ENCODE measurements at places on chromosomes 13 and 19. TPM values are rescaled to one million over a fixed set of nuclear protein-coding genes. Genes with fewer than 3 reads are reported as not detected.
A peak's percentile ranks its signal among the peaks of the same experiment; 100 is the strongest.

GRCh38 chr13:38647312-38647711 is 39.6 kb upstream of the FREM2 start:
- no peak for DNase-seq

Gene CLEC17A
- total RNA-seq, result not detected

Gene ZNF844
- total RNA-seq, result 22.2 TPM

DNA sequence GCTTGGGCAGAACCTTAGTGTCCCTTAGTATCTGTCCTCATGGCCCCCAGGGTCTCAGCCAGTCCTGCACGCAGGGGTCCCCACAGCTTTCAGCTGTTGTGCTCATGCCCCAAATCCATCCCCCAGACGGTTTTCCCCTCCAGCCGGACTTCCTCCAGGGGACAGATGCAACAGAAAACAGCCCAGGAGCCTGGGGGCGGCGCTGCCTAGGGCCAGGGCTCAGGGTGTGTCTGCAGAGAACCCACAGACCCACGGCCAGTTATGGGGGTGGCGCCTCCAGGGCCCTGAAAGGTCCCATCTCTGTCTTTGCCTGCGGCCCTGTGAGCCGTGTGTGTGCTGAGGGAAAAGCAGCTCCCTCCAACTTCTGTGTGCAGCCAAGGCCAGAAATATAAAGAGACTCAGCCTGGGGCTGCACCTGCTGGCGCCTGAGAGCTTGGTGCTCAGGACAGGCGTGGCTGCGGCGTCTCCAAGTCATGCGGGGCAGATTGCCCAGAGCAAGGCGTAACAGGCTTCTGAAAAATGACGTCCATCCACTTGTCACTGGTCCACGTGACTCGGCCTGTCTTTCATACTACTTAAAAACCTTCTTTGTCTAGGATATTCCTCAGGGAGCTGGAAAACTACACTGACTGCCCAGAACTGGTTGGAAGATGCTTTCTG is 22.1 kb upstream of the F7 start:
- DNase-seq, result no peak

- no peak for DNase-seq
These were observed 6.4 kb downstream of the RFX2 start for GRCh38 chr19:6103894-6104293.

DNA sequence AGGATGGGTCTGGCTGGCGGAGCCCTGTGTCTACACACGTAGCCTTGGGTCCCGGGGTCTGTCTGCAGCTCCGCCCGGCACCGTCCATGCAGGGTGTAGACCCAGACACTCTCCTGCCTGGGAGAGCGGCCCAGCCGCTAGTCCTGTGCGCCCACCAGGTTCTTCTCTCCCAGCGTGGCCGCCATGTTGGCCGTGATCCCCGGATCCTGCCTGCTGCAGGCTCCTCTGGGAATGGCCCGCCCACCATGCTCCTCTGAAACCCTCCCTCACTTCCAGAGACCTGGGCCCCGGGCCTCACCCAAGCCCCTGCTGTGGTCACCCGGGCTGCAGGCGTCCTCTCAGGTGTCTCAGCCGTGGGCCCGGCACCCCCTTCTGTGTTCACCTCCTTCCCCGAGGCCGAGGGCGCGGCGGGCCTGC is 57.7 kb upstream of the MCF2L start:
- DNase-seq, result no peak

DNA sequence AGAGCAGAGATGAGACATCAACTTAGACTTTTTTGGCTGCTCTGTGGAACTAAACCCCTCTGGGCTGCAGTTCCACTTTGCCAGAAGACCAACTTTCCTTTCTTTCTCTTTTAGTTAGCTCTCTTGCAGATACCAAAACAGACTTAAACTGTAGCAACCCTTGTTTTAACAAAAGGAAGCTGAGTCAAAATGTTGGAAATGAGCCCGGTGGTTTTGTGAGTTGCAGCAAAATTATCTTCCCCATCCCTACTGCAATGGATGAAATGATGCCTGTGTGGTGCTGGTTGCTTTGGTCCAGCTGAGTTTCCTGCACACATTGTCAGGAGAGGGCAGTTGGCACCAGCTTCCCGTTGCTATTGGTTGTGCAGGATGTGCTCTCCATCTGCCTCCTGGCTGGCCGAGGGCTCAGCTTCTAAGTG is 115.3 kb downstream of the LRCH1 start:
- DNase-seq, result no peak

DNA sequence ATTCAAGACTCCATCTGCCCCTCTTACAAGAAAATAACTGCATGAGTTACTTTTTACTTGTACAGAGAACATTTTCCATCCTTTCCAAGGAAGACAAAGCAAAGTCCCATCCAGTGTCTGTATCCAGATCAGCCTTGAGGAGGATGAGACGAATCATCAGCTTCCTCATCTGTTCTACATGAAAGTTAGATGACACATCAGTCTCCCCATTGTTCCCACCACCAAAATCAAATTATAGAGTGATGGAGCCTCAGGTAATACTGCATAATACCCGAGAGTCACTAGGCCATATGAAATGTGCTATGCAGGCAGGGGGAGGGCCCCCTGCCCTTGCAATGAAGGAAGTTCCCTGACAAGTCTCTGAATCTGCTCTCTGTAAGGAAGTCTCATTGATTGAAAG is 1244.6 kb upstream of the SLC10A2 start:
- no peak for DNase-seq

GRCh38 chr13:30618186-30618929 is 638 bp downstream of the USPL1 start:
- peak; percentile 42 for DNase-seq

- no peak for DNase-seq
These were observed 229.1 kb upstream of the TSHZ3 start for GRCh38 chr19:31578326-31578725.

Gene DNASE2
- 10.4 TPM for total RNA-seq

- DNase-seq, result no peak
These were observed 67.3 kb upstream of the SACS start for GRCh38 chr13:23500849-23501248.

GRCh38 chr13:21898459-21898858 is 227.6 kb downstream of the FGF9 start:
- DNase-seq, result no peak

Gene ABHD8
- total RNA-seq, result 4.6 TPM

DNA sequence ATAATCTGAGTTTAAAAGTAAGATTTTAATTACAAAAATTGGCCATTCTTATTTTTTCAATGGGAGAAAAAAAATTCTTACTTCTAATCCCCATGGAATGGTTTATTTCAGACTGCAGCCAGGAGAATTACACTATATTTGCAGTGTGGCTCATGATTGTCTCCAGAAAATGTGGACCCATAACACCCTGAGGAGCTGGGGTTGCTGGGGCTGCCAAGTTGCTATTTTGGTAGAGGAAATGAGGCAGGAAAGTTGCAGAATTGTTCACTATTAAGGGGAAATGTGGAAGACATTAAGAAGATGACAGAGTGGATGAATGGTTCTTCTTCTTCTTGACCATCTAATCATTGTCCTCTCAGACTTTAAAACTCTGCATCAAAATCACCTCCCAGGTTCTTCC is 4.6 kb upstream of the SCEL start:
- DNase-seq, result no peak

- no peak for DNase-seq
These were observed 9.9 kb upstream of the MKNK2 start for GRCh38 chr19:2060884-2061494.

DNA sequence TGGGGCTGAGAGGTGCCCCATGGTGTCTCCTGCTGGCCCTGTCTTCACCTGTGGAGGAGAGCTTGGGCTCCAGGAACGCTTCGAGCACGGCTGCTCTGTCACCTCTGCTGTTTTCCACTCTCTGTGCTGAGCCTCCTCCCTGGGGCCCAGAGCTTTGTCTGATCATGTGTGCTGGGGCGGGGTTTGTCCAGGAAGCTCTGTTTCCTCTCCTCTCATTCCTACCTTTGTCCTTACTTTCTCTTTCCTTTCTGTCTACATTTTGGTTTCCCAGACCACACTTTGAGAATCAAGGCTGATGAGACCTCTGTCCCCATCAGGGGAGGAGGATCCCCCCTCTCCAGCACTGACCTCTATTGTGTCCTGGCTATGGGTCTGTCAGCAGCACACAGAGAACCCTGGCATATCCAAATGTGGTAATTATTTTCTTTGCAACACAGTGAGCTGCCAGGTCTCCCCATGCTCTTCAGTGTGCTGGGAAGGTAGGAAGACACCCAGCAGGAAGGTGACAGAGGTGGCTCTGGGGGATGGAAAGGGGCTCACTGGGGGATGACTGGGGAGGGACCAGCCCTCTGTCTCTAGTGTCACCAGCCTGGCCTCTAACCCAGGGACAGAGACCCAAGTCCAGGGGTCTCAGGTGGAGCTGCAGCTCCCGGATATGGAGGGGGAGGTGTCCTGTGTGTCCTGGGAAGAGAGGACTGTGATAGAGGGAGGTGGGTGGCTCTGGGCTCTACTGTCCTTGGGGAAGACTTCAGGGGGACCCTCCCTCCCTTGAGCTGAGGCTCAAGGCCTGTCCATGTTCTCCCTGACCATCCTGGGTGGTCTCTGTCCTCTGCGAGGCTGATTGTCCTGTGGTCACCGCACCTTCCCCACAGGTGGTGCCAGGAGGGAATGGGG is at the start of gene CEACAM1:
Gene CEACAM1, minus strand, starts transcription at position 128 of the 894 bp plus-strand sequence. Its CDS starts 107 bp downstream, at position 21.
- DNase-seq, result peak; percentile 28

DNA sequence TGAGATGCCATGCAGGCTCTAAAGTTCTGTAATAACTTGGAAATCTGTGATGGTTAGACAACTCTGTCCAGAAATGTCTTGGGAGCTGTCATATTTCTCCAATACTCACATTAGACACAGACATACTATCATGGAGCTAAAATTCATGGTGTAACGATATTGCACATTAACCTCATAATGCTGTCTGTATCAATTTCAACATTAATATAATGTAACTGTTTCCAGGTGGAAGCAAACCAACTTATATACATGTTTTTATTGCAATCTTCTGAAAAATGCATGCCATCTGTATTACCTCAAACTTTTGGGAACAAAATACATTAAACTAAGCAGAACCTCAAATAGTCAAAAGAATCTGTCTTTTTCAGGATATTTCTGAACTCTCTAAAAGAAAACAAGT is 14.7 kb upstream of the SPART start:
- no peak for DNase-seq

GRCh38 chr19:35034588-35035382 is 4.5 kb downstream of the SCN1B start:
- no peak for DNase-seq

Gene SPTBN4
- total RNA-seq, result 0.59 TPM

GRCh38 chr13:50167224-50167947 is 152.1 kb downstream of the KCNRG start:
- no peak for DNase-seq

Measured in CD4-positive, alpha-beta T cell (primary cell).